ENCODE measurements at places on chromosomes 11 and 22.

GRCh38 chr11:65650547-65651338, 12.0 kb downstream of the RELA start:
- no peak for DNase-seq

- no peak for DNase-seq
Observed at GRCh38 chr11:75840522-75840921, 25.5 kb downstream of the UVRAG start.

DNA sequence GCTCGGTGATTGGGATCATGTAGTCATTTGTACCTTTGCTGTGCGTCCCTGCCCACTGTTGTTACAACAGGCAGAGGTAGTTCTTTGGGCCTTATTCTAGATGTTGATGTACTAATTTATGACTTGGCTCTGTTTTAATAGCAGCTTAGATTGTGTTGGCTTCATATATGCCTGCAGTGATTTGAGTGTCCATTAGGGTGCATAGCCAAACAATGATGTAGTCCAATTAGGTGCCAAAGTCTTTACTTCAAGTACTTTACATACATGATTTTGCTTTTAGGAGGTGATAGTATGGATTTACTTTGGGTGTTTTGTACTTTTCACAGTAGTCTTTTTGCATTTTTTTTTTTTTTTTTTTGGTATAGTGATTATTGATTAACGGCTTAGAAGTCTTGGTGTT, 46.4 kb downstream of the PPP6R3 start:
- DNase-seq: no peak

- peak; percentile 89 for DNase-seq
Observed at GRCh38 chr11:73982595-73982989, at the start of gene UCP2. TSS of gene UCP2 (minus strand) at chr11:73982843. CDS start at chr11:73978378, 4,465 bp downstream.

- DNase-seq: no peak
Observed at GRCh38 chr11:19027829-19028595, 32.5 kb downstream of the MRGPRX2 start.

DNA sequence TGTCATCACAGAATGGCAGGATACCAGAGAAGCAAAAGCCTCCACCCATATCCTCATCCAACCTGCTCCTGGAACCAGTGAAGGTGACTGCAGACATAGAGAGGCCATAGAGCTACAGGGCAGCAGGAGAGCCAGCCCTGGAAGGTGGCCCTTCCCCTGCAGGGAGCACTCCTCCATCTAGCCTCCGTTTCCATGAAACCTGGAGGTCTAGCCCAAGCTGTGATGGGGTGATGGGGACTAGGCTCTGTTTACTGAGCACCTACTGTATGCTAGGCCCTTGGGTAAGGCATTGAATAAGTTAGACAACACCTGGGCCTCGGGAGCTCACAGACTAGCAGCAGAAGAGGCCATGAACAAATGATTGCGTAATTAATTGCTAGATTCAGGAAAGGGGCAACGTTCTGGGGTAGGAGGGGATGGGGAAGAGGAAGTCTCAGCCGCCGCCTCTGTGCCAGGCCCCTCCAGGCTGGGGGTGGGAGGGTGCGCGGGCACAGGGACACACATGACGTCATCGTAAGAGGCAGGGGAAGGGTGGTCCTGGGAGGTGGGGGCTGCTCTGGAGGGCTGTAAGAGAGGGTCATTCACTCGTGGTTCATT, 784 bp upstream of the SYNGR1 start:
- no peak for DNase-seq

- DNase-seq: no peak
Observed at GRCh38 chr11:37456746-37457145, 858.7 kb upstream of the RAG2 start.

DNA sequence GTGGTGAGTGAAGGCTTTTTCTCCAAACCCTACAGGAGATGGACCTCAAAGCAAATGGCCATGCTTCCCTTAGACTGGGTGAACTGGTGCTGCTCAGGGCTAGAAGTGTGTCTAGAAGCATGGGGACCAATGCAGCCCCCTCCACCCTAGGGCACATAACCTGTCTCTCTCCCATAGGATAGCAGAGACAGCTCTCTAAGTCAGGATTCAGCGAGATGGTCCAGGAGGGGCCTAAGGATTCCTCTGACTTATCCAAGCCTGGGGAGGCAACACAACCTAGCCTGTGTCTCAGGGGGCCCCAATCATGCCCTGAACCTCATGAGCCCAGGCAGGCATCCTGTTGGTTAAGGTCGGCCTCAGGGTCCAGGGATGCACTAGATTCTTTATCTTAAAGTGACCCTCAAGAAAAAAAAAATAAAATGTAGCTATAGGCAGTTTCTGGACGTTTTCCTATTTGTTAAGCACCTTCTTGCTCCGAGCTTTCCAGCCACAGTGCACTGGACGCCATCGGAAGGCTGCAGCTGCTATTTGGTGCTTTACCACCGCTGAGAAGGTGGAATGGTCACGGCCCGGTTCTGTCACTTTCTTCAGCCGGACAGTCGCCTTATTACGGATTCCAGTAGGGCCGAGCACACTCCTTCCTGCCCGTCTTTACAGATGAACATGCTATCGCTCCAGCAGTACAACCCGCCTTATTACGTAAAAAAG, 5.0 kb upstream of the CCND1 start:
- no peak for DNase-seq

GRCh38 chr11:12777208-12777874, 103.1 kb downstream of the TEAD1 start:
- DNase-seq: no peak

- no peak for DNase-seq
Observed at GRCh38 chr11:133136376-133136775, 395.9 kb downstream of the OPCML start.

GRCh38 chr11:121389651-121390050, 62.5 kb upstream of the SORL1 start:
- no peak for DNase-seq

DNA sequence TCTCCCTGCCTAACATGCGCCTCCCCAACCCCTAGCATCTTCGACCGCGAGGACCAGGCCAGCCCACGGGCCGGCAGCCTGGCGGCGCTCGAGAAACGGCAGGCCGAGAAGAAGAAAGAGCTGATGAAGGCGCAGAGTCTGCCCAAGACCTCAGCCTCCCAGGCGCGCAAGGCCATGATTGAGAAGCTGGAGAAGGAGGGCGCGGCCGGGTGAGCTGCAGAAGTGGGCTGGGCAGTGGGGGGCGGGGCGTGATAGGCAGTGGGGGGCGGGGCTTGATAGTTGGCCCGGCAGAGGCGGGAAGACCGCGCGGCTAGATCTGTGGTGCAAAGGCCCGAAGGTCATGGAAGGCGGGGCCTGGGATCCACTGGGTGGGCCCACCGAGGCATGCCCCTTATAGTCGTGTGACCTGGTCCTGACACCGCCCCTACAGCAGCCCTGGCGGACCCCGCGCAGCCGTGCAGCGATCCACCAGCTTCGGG, 8.7 kb downstream of the SELENOM start:
- DNase-seq: no peak

GRCh38 chr11:126403658-126404057, 48.2 kb downstream of the ST3GAL4 start:
- no peak for DNase-seq

- DNase-seq: no peak
Observed at GRCh38 chr11:17400048-17400775, 11.8 kb upstream of the KCNJ11 start.

GRCh38 chr11:61061081-61061826, 41.0 kb upstream of the CD5 start:
- peak; percentile 82 for DNase-seq

DNA sequence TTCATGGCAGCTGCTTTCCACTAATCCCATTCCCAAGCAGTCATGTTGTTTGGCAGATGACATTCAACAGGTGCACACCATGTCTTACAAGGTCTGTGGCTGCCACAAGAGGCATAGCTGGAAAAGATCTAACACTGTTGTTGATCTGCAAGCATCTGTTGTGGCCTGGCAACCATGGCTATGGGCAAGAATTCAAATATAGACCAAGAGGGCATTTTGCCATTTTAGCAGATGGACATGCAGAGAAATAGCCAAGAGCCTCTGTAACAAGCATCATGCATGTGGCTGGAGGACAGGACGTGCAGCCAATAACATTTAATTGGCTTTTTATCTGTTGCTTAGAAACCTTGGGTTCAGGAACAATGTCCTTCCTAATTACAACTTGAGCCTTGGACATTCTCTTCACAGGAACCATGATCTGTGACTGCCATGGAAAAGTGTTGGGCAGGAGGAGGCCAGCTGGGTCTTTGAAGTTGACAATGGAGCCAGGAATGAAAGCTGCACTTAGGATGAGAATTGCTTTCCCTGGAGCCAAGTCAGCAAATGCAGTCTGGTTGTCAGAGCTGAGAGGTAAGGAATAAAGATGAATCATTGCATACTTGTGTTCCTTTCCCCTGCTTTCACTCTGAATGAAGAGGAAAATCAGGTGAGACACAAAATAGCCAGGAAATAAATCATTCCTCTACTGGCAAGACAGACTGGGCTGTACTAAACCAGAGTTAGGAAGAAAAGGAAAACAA, 113.6 kb upstream of the ANO5 start:
- no peak for DNase-seq
